ENCODE measurements at places on chromosomes 3 and 15.
A peak's percentile ranks its signal among the peaks of the same experiment; 100 is the strongest.

DNA sequence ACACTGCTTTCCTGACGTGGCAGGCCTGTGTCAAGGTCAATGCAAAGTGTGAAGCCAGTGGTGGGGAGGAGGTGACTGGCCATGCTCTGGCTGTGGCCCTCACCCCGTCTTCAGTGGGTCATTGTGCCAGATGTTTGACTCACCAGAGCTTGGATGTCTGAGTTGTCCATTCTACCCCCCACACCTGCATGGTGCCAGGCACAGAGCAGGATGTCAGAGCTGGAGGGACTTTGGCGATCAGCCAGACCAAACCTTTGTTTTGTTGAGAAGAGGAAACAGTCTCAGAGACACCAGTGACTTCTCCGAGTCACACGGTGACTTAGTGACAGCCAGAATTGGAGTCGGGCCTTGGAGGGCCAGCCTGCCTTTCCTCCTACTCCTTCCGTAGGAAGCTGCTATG lies 49.5 kb downstream of the SMAD6 start:
- DNase-seq: no peak

DNA sequence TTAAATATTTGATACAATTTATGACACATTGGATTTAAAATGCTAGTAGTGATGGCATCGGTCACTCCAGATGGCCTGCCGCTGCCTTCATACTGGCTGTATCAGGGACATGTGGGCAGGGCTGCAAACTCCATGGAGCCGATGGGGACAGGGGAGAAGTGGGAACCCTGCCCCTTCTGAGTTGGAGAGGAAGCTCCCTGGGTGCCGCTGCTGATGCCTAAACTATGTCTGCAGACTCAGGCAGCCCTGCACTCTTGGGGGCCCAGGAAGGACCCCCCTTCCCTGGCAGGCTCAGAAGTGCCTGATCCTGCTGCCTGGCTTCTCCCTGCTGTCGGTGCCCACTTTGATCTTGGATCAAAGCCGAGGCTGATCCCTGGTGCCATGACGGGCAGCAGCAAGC lies 1522.1 kb downstream of the OTOL1 start:
- DNase-seq: no peak

DNA sequence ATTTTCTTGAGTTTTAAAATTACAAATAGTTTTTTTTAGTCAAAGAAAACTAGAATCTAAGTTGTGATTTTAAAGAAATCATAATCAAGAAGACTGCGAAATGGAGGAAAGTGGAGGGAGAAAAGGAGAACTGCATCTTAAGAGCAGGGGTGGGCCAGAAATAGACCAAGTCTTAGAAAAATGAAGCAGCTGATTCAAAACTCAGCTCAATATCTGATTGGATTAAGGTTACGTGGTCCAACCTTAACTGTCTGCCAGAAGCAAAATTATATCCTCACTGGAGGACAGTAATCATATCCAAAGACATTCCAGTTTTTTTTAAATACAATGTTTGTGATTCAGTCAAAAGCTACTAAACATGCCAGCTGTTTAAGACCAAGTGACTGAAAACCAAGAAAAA lies 41.4 kb downstream of the CHSY1 start:
- no peak for DNase-seq

DNA sequence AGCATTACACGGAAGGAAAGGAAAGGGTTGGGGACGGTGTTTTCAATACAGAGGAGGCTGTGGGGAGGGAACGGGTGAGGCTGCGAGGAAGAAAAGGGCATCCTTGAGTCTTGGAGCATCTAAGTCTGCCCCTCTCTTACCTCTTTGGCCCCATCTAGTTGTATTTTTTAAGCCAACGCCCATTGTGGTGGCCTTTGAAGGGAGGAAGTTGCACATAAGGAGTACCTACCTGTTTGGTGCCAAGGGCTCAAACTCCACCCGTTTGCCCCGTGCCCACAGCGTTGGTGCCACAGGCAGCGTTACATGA lies 146.1 kb upstream of the UMPS start:
- DNase-seq: no peak

DNA sequence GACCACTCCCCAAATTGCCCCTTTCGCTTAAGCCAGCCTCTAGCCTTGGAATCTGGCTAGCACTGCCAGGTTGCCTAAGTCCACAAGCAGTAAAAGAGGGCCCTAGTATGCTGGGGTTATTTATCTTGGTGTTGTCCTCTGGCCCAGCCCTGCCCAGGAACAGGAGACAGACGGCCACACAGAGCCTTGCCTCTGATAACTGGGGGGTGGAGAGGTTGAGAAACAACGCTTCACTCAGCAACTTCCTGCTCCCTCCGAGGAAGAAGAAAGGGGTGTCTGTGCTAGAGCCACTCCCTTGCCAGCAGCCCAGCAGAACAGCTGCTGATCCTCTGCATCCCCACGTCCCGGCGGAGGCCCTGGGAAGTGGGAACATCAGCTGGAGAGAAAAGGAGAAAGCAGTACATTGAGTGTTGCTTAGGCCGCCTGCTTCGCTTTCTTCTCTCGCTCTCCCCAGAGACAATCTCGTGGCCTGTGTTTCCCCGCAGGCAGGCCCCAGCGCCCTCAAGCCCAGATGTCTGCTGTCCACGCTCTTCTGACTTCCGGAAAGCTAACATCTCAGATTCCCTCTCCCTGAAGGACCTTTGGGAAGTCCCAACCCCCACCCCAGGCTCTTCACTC lies 22.6 kb upstream of the C3orf70 start:
- no peak for DNase-seq

DNA sequence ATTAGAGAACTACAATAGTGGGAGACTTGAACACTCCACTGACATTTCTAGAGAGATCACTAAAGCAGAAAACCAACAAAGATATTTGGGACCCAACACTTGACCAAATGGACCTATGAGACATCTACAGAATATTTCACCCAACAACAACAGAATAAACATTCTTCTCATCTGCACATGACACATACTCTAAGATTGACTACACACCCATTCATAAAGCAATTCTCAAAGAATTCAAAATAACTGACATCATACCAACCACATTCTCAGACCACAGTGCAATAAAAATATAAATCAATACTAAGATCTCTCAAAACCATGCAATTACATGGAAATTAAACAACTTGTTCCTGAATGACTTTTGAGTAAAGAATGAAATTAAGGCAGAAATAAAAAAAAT lies 473.7 kb downstream of the LPP start:
- DNase-seq: no peak

- DNase-seq: no peak
Observed at GRCh38 chr3:114336122-114336697, 42.4 kb downstream of the TIGIT start.

- DNase-seq: no peak
Observed at GRCh38 chr3:50326182-50326541, 1.9 kb downstream of the TUSC2 start.

- no peak for DNase-seq
Observed at GRCh38 chr15:70875001-70875782, 17.0 kb downstream of the THAP10 start.

GRCh38 chr15:76991048-76991447 lies 3.9 kb upstream of the PSTPIP1 start:
- no peak for DNase-seq

- no peak for DNase-seq
Observed at GRCh38 chr3:170222647-170223541, 670 bp downstream of the PRKCI start.

- DNase-seq: no peak
Observed at GRCh38 chr3:24377218-24377993, 117.2 kb downstream of the THRB start.

GRCh38 chr3:150268426-150269391 lies 139.4 kb upstream of the TSC22D2 start:
- DNase-seq: no peak

DNA sequence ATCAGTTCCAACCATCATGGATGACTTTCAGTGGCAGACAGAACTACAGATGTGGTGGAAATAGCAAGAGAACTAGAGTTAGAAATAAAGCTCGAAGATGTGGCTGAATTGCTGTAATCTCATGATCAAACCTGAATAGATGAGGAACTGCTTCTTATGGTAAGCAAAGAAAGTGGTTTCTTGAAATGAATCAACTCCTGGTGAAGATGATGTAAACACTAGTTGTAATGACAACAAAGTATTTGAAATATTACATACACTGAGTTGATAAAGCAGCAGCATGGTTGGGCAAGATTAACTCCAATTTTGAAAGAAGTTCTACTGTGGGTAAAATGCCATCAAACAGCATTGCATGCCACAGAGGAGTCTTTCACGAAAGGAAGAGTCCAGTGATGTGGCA lies 131.7 kb upstream of the FAM3D start:
- DNase-seq: no peak

GRCh38 chr15:69459066-69459465 lies 6.4 kb downstream of the RPLP1 start:
- DNase-seq: no peak

- DNase-seq: no peak
Observed at GRCh38 chr3:33795131-33795530, 3.3 kb upstream of the PDCD6IP start.

- peak; percentile 9 for DNase-seq
Observed at GRCh38 chr15:52427804-52428203, 100.9 kb downstream of the MYO5A start.

- DNase-seq: peak; percentile 67
Observed at GRCh38 chr3:184016811-184017671, 643 bp downstream of the ABCC5 start.

DNA sequence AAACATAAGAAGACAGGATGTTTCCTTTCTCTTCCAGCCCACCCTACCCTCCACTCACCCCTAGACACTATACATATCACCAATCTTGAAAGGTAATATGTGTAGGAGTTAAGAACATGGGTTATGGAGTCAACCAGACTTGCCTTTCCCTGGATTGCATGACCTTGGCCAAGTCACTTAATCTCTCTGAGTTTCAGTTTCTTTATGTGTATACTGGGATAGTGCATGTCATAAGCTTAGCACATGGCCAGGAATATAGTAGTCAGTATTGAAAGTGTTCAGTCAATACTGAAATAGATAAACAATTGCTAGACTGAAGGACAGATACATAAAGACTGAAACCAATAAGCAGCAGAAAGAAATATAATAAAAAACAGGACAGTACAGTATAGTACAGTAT lies 283.2 kb upstream of the STT3B start:
- no peak for DNase-seq

GRCh38 chr3:196175722-196176121 lies 35.5 kb downstream of the ZDHHC19 start:
- no peak for DNase-seq

DNA sequence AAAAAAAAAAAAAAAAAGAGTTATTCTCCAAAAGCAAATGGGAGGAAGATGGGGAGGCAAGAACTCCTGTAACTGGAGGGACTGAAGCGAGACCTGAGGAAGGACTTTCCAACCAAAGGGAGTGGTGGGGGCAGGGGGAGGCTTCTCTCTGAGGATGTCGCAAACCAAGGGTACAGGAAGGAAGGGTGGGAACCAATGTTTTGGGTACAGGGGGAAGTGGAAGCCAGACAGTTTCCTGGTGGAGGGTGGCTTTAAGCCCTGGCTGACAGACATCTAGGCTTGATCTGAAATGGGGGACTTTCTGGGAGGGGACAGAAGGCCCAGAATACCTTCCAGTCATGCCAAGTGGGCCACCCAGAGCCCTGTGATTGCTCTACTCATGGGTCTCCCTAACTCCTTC lies 27.0 kb downstream of the VIPR1 start:
- no peak for DNase-seq

- peak; percentile 50 for DNase-seq
Observed at GRCh38 chr15:93035953-93036810, 52.8 kb downstream of the RGMA start.

DNA sequence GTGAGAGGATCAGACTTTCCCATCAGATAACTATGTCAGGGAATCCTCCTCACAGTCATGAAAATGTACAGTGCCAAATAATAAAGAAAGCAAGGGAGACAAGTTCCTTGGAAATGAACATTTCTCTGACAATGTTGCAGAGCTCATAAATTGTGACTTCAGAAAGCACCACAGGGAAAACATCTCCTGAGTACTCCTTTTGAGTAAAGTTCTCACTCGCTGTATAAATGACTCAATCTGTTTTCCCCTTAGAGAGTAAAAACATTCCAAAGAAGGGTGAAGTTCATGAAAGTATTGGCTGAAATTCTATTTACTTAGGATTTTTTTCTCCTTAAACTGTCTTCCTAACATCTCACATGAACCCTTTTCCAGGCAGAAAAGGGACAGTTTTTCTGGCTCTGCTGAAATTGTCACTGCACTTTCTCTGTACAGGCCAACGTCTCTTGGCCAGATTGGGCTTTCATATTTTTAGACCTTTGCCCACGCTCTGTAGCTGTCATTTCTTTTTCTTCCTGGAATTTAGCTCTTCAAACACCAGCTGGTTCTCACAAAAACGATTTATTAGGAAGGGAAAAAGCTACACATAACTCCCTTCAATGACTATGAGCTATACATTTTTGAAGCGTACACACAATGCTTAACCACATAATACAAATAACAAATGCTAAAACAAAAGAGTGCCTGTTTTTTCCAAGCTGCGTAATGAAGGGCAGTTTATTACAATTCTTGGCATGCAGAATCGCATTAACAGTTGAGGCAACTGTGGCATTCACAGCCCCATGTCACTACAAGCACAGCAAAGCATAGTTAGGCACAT lies 216.1 kb downstream of the ATP8B4 start:
- DNase-seq: no peak

DNA sequence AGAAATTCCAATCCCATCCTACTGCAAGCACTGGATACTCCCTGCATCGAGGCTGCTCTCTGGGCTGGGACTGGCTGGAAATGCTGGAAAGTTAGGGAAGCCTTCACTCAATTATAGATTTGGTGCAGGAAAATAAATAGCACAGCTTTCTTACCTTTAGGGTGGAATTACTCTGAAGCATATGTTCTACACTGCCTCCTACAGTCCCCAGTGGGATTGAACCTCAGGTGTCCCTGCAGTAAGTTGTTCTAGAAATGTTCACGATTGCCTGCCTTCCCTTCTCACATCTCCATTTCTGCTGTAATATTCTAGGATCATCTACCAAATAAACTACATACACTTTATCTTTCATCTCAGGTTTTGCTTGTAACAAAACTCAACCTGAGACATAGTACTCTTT lies 536.7 kb upstream of the LMCD1 start:
- no peak for DNase-seq

GRCh38 chr15:63818629-63819028 lies 15.1 kb downstream of the HERC1 start:
- DNase-seq: no peak

GRCh38 chr15:94206463-94207167 lies 24.7 kb upstream of the MCTP2 start:
- no peak for DNase-seq

DNA sequence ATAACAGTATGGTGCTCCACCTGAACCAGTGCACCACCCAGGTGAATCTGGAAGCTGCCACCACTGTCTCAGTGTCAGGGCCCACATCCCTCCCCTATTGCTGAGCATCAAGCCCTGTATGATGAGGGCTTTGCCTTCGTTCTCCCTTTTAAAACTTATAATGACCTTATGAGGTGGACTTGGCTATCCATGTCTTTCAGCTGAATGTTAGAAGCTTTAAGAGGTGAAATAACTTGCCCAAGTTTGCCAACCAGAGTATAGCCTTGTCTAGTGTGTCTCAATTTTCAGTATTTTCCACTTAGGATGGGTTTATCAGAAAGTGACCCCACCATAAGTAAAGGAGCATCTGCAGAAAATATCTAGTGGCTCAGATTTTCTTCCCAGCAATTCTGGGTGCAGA lies 87.8 kb downstream of the SHOX2 start:
- DNase-seq: no peak

- DNase-seq: no peak
Observed at GRCh38 chr3:54988838-54989630, 61.2 kb upstream of the LRTM1 start.

All from GM18507 (cell line).